ENCODE measurements at places on chromosomes 12 and 14.
A peak's percentile ranks its signal among the peaks of the same experiment; 100 is the strongest.

DNA sequence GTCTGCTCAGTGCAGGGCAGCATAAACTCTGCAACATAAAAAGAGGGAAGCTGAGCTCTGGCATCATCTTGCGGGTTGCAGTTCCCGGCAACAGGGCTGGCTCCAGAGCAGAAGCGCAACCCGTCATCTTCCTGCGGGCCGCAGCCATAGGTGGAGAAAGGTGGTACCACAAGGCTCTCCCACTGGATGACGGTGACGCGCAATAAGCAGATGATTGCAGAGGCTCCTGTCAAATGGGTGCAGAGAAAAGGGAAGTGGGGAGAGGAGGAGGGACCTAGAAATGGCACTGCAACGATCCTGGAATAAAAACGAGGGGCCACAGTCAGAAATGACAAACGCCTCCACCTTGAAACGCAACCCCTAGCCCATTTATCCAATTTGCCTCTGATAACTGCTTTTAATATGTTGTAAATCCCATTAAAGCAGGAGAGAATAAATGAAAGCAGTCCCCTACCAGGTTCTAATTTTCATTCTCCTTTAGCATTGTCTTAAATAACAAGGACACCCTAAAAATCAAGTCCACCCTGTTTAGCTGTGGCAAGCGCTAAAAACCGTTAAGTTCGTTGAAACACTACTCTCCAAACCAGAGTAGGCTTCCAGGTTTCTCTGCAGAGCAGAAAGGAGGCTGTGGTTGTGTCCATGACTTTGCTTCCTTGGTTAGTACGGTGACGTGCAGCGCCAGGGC lies 30.9 kb upstream of the TUBA1C start:
- no peak for DNase-seq

- DNase-seq, result no peak
Observed at GRCh38 chr12:113248842-113249435, 27.7 kb downstream of the TPCN1 start.

- no peak for DNase-seq
Observed at GRCh38 chr14:72788255-72788654, 105.6 kb downstream of the DPF3 start.

GRCh38 chr12:53999559-54000115 lies 324 bp upstream of the HOXC9 start:
- DNase-seq, result no peak

GRCh38 chr12:69026336-69026735 lies 93.4 kb upstream of the CPM start:
- no peak for DNase-seq

DNA sequence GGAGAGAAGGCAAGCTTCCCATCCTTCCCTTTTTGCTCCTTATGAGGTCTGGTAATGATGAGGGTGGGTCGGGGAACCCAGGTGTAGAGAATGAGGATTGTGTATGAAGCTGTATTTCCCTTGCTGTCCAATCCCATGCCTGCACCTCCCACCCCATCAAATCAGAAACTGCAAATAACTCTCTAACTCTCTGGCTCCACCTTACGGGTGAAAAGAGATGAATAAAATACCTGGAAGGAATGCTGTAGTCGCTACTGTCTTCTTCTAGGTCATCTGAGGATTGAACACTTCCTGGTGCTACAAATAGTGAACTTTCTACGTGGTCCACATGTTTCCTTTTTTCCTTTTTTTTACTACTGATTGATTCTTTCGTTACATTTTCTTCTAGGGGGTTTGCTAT lies 38.9 kb upstream of the DICER1 start:
- no peak for DNase-seq

DNA sequence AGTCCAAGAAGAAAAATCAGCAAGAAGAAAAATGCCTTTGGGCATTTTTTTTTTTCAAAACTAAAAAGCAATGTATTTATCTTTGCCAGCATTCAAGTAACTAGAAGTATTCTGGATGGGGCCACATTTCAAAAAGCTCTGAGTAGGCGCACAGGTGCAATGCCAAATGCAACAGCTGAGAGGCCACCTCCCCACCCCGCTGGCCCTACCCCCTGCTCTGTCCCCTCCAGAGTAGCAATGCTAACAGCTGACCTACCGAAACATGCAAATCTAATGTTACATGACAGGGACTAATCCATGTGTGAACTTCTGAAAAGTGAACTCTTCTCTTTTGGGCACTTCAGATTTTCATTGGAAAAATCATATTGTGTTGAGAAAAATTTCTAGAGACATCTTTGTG lies 153.7 kb upstream of the SLC38A2 start:
- no peak for DNase-seq

- no peak for DNase-seq
Observed at GRCh38 chr14:45492876-45493275, 239.9 kb upstream of the MIS18BP1 start.

DNA sequence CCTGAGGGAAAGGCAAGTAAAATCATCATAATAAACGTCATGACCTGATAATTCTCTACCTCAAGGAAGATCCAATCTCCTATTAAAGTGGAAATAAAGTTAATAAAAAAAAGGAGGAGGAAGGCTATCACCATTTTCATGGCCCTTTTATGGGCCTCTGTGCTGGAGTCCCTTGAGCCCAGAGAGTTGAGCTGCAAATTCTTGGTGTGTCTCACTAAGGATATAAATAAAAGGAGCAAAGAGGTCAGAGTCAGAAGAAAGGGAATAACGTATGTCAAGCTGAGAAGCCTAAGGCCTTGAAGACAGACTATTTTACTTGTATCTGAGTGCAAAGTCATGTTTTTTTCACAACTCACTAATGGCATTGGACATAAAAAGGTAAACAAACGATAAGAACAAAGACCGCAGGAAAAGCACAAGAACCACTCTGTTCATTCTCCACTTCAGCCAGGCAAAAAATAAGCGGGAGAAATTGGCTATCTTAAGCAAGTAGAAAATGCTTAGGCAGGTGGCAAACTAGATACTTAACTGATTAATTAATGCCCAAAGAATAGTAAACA lies 12.0 kb upstream of the SMIM10L1 start:
- no peak for DNase-seq

GRCh38 chr12:67077617-67078016 lies 191.5 kb upstream of the CAND1 start:
- DNase-seq, result no peak

DNA sequence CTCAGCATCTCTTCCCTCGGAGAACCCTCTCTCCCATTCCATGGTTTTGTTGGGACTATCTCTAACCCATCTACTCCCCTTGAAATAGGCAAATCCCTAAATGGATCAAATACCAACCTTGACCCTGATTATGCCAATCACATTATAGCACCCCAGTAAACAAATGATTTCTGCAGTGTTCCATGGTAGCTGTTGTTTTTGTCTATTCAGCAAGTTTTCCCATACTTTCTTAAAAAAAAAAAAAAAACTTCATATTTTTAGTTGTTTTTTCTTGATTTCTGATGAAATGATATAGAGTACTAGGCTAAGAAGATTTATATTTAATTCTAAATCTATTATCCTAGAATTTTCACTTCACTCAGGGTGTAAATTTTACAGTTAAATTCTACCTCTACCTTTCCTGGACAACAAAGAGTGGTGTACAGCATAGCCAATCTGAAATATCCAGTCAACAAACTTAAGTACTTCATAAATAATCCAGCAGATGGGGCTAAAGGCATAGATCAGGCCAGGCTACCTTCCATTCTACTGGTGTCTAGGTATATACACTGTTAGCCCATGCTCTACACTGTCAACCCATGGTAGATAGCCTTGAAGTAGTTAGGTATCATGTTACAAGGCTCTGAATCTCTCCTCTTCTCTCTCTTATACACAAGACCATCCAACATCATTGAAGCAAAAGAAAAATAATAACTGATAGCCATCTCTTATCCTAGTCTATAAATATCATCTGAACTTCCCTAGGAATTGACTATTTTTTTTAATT lies 82.2 kb downstream of the PLEKHG7 start:
- peak; percentile 74 for DNase-seq

GRCh38 chr12:92546635-92547348 lies 156.0 kb upstream of the PLEKHG7 start:
- DNase-seq, result no peak

- no peak for DNase-seq
Observed at GRCh38 chr14:93025055-93025454, 90.7 kb downstream of the ITPK1 start.
